Astrocyte (in vitro differentiated cells and primary cell): ENCODE measurements at places on chromosomes 12 and 14. TPM values are rescaled to one million over a fixed set of nuclear protein-coding genes. Genes with fewer than 3 reads are reported as not detected.
A peak's percentile ranks its signal among the peaks of the same experiment; 100 is the strongest.

Gene ARHGEF25
- total RNA-seq = 16.8 and 24.5 TPM in 2 replicates

- H3K27ac ChIP-seq = no peak overlapping the region
- no peaks in the 10 kb centered on the region for H3K36me3 ChIP-seq
- no peaks in the 10 kb centered on the region for H3K27me3 ChIP-seq
- DNase-seq = no peak
Measured at GRCh38 chr12:104502217-104502616, 45.5 kb downstream of the CHST11 start.

- H3K4me3 ChIP-seq = no peak overlapping the region
- H3K27me3 ChIP-seq = no peaks in the 10 kb centered on the region
- H3K36me3 ChIP-seq = peaks cover 18% of the 10 kb centered on the region
- no peaks in the 10 kb centered on the region for H3K4me1 ChIP-seq
- no peak overlapping the region for H3K27ac ChIP-seq
- no peak for DNase-seq
Measured at GRCh38 chr14:30587141-30587540, 28.2 kb downstream of the G2E3 start.

Gene TRIM9
- total RNA-seq = 4.7 and 5.7 TPM in 2 replicates

Gene MYBPC1
- 0.31 TPM in 1 of 2 replicates, not detected in the other for total RNA-seq

Gene SMIM41
- 0.18 TPM in 1 of 2 replicates, not detected in the other for total RNA-seq

Gene TSPAN19
- total RNA-seq = not detected in 2 replicates

Gene TRPV4
- total RNA-seq = 0.75 and 0.84 TPM in 2 replicates

- no peak for DNase-seq
- H3K4me1 ChIP-seq = no peaks in the 10 kb centered on the region
Measured at GRCh38 chr12:52126605-52127578, 47.4 kb downstream of the SMIM41 start.

- peaks cover 43% of the 10 kb centered on the region for H3K4me1 ChIP-seq
- H3K27ac ChIP-seq = peak overlapping the region; percentile 11
- no peaks in the 10 kb centered on the region for H3K27me3 ChIP-seq
- H3K4me3 ChIP-seq = no peak overlapping the region
- DNase-seq = no peak
- H3K36me3 ChIP-seq = no peaks in the 10 kb centered on the region
Measured at GRCh38 chr14:64715628-64716412, 11.6 kb downstream of the PLEKHG3 start.

Gene CLEC1B
- not detected in 2 replicates for total RNA-seq

Gene LALBA
- total RNA-seq = not detected in 2 replicates

GRCh38 chr14:64717870-64718269 lies 13.6 kb downstream of the PLEKHG3 start:
- H3K4me1 ChIP-seq = peaks cover 55% of the 10 kb centered on the region
- no peaks in the 10 kb centered on the region for H3K27me3 ChIP-seq
- H3K4me3 ChIP-seq = no peak overlapping the region

GRCh38 chr14:76603713-76604112 lies 157.6 kb upstream of the VASH1 start:
- no peak for DNase-seq
- H3K4me1 ChIP-seq = no peaks in the 10 kb centered on the region
- no peaks in the 10 kb centered on the region for H3K36me3 ChIP-seq
- H3K4me3 ChIP-seq = no peak overlapping the region
- no peak overlapping the region for H3K27ac ChIP-seq

- H3K4me1 ChIP-seq = peaks cover 26% of the 10 kb centered on the region
- H3K36me3 ChIP-seq = no peaks in the 10 kb centered on the region
- H3K27ac ChIP-seq = peak overlapping the region; percentile 75
- no peaks in the 10 kb centered on the region for H3K27me3 ChIP-seq
Measured at GRCh38 chr12:80041071-80041470, 58.3 kb upstream of the OTOGL start.

GRCh38 chr12:129901254-129901653 lies 2.6 kb downstream of the TMEM132D start:
- H3K4me1 ChIP-seq = peaks cover 15% of the 10 kb centered on the region
- no peak overlapping the region for H3K4me3 ChIP-seq
- H3K27ac ChIP-seq = peak overlapping the region; percentile 35
- peaks cover 16% of the 10 kb centered on the region for H3K27me3 ChIP-seq
- H3K36me3 ChIP-seq = no peaks in the 10 kb centered on the region

Gene PRMT5
- 84.2 and 91.6 TPM in 2 replicates for total RNA-seq

DNA sequence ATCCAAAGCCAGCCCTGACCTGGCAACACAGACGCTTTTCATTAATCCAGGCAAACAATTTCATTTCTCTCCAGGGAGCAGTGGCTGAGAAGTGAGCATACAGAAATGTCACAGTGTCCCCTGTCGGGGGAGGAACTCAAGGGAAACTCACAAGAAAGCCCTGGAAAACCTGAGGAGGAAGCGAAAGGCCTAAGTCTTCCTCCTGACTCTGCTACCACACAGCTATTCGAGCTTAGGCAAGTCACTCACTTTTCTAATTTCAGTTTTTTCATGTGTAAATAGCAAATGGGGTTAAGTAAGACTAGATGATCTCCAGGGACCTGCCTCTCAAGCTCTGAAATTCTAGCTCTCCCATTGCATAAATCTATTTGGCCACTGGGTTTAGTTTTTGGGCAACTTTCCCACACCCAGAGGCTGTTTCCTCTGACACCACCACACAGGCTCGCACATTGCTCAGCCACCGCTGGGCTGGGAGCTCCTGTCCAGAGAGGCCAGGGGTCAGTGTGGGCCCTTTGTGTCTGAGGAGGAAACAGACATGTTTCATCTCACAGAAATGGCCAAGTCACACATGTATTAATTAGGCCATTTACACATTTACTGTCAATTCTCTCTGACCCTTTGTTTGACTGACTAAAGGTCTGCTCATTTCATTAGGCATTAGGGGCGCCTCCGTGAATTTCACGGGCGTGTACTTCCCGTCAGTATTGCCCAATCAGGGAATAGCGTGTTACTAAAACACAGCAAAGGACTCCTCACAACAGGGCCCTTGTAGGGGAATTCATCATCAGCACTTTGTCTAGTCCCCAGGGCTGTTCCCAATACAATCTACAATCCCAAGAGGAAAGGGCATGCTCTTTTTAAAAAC lies 9.8 kb upstream of the PNMA1 start:
- H3K27me3 ChIP-seq = no peaks in the 10 kb centered on the region
- H3K36me3 ChIP-seq = peaks cover 39% of the 10 kb centered on the region
- H3K27ac ChIP-seq = peak overlapping the region; percentile 85
- H3K4me3 ChIP-seq = peak overlapping the region; percentile 2

GRCh38 chr12:106744600-106744999 lies 29.9 kb upstream of the RIC8B start:
- H3K27me3 ChIP-seq = peaks cover 7% of the 10 kb centered on the region
- no peaks in the 10 kb centered on the region for H3K36me3 ChIP-seq
- DNase-seq = no peak
- no peak overlapping the region for H3K27ac ChIP-seq
- peaks cover 5% of the 10 kb centered on the region for H3K4me1 ChIP-seq

DNA sequence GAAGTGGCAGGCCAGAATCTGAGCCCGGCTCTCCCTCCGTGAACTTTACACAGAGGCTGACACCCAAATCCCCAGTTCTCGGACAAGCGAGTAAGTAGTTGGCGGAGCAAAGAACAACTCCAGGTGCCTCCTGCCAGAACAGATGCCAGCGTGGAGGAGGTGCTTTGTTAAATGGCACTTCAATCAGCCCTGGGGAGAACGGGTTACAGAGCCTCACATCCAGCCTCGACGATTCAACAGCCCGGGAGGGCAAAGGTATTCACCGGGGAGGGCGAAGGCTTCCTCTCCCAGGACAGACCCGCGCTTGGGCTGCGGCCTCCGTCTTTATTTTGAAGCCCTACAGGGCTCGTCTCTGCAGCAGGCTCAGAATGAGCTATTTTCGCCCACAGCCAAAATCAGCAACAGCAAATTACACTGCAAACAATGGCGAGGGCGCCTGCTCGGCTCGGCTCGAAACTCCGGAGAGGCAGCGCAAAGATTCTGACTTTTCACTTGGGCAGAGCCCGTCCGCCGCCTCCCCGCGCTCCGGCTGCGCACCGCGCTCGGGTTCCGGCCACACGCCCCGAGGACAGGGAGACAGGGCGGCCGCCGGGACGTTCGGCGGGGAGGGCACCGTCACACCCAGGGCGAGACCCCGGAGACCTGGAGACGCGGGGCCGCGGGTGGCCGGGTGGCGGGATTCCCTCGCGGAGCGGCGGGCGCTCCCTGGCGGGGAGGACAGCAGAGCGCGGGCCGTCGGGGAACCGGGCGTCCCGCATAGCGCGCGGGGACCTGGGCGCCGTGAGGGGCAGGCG lies 811 bp downstream of the TMCC3 start:
- H3K27ac ChIP-seq = no peak overlapping the region
- H3K4me1 ChIP-seq = peaks cover 8% of the 10 kb centered on the region
- peak overlapping the region; percentile 52 for H3K4me3 ChIP-seq
- H3K27me3 ChIP-seq = peaks cover 36% of the 10 kb centered on the region
- peak; percentile 15 for DNase-seq

GRCh38 chr12:124868252-124869058 lies 4.8 kb upstream of the SCARB1 start:
- H3K4me3 ChIP-seq = no peak overlapping the region
- no peak for DNase-seq
- H3K27ac ChIP-seq = no peak overlapping the region
- no peaks in the 10 kb centered on the region for H3K27me3 ChIP-seq
- H3K4me1 ChIP-seq = peaks cover 14% of the 10 kb centered on the region
- no peaks in the 10 kb centered on the region for H3K36me3 ChIP-seq
